ENCODE measurements at places on chromosomes 13 and 19. TPM values are rescaled to one million over a fixed set of nuclear protein-coding genes. Genes with fewer than 3 reads are reported as not detected.

The NFIX gene
- 22.4 TPM for total RNA-seq

The NOVA2 gene
- under 0.01 TPM for total RNA-seq

The TMEM145 gene
- under 0.01 TPM for total RNA-seq

The SMG9 gene
- 6.8 TPM for total RNA-seq

The CERS1 gene
- 1.7 TPM for total RNA-seq

The DACH1 gene
- total RNA-seq, result under 0.01 TPM

Data from regular cardiac myocyte (primary cell).